T1000 (cell line): ENCODE measurements at places on chromosomes 3 and 15.

DNA sequence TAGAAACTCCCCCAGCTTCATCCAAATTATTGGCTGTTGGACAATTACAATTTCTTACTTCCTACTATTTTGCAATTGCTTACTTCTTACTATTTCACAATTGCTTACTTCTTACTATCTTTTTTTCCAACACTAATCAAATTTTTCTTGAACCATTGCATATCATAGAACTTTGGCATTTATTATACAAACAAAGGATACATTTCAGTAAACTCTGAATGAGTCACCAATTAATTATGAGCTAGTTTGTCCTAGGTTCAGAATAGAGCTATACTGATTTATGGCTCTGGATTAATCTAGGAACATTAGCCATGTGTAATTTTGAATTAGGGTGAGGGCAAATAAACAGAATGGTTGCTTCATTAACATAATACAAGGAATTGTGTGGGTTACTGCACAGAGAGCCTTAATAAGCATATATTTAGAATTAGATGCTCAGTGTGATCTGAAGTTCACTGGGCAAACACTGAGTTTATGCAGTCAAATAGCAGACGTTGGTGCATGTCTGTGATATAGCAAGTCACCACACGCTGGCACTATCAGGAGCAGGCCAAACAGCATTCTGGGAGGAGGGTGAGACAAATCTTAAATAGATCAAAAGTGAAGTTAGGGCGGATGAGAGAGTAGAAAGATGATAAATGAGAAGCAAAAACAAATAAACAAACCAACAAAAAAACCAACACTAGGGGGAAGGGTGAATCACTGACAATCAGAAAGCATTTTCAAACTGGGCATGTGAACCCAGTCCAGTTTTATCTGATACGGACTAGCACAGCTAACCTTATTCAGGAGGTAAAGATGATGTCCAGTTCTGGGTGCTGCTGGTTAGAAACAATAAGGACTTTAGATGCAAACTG is 21.5 kb downstream of the GABRR3 start:
- DNase-seq: peak; percentile 11

DNA sequence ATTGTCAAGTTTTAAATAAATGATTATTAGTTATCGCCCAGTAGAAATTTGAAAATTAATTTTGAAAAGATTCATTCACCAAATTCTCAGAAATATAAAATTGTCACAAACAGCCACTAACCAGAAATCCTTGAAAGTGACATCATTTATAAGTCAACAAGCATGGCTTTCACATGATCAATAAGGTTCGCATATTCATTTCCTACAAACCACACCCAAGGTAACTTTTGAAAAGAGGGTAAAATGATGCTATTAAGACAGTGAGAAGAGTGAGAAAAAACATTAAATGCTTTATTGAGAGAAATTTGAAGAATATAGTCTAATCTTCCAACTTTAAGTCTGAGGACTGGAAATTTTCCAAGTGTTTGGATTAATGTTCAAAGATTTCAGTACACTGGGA is 263.6 kb upstream of the ALCAM start:
- DNase-seq: no peak

- no peak for DNase-seq
These were observed 15.4 kb downstream of the RAF1 start for GRCh38 chr3:12648384-12648959.

GRCh38 chr3:82031596-82031995 is 270.2 kb upstream of the GBE1 start:
- DNase-seq: no peak

DNA sequence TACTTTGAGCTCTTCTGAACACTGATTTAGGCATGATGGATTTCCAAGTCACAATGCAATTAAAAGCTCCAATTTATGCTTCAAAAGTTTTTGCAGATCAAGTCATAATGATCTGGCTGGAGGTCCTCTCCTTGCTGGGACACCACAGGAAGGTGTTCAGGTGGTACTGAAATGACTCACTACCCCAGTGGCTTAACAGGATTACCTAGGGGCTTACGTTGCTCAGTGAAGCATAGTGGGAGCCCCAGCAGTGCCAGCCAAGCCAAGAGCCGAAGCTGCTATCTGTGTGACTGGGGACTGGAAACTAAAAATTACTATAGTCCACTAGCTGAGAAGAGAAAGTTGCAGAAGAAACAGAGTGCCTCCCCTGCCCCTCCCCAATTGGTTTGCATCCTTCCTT is 110.1 kb upstream of the LPP start:
- no peak for DNase-seq

GRCh38 chr3:176566757-176567156 is 630.5 kb downstream of the TBL1XR1 start:
- DNase-seq: no peak

DNA sequence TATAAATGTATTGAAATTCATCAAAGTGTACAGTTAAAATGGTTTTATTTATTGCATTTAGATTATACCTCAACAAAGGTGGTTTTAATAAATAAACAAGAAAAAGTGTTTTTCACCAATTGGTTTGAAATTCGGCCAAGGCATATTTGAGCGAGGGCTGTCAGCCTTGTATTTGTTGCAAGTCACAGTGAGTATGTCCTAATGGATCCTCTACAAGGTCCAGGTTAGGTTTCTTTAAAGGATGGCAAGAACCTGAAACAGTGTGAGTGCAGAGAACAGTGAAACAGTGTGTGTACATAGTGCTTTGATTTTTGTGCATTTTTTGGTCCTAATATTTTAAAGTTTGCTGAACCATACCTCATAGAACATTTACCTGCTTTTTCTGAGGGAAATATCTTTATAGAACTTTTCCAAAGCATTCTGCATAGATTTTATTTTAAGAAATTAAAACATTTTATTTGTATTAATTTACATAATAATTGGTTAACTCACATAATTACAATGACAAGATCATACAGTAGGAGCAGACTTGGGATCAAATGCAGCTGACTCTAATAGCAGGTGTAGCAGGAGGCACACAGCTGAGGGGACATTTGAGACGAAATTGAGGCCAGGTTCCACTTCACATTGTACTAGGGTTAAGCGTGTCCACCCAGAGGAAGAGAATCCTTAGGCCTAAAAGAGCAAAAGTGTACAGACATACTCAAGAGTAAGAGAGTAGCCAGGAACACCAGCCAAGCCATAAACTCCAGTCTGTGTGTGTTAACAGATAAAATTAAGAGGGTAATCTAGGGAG is 428.8 kb upstream of the TPRG1 start:
- no peak for DNase-seq

DNA sequence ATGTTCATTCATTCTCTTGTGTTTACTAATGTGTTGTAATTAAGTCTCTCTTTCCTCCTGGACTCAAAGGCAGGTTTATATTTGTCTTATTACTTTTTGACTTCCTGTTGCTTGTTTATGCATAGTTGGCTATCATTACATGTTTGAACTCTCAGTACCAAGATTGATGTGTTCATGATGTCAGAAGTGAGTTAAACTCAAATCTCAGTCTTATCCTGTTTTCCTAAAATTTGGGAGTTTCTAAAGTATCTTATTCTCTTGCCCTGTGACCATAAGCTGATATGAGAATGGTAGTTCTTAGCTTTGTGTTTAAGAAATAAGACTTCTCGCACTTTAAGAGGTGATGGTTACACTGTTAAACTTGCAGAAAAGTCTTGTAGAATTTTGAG is 5.2 kb downstream of the GLCE start:
- no peak for DNase-seq

DNA sequence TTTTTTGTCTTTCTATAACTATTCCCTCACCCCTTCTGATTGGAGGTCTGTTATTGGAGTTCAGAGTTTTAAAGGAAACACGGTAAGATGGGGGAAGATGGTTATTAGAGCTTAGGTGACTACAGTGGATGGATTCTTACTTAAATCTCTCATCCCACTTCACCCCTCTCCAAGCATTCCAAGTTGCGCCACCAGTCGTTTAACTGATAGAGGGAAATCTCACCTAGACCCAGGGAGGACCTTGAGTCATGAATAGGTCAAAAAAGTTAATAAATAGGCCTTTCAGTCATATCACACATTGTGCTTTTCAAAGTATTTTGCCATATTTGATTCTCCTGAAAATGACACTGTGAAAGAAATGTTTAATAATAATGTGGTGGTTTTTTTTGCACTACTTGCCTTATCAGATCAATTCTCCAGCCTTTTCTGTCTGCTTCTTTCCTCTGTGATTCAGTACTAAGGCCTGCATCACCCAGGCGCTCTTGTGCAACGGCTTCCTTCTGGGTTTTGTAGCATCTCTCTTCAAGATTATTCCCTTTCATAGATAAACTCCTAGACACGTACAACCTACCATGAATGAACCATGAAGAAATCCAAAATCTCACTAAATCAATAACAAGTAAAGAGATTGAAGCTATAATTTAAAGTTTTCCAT is 100.4 kb upstream of the TGFBR2 start:
- no peak for DNase-seq

- DNase-seq: peak; percentile 99
These were observed 78.6 kb downstream of the ABHD5 start for GRCh38 chr3:43769097-43769884.

DNA sequence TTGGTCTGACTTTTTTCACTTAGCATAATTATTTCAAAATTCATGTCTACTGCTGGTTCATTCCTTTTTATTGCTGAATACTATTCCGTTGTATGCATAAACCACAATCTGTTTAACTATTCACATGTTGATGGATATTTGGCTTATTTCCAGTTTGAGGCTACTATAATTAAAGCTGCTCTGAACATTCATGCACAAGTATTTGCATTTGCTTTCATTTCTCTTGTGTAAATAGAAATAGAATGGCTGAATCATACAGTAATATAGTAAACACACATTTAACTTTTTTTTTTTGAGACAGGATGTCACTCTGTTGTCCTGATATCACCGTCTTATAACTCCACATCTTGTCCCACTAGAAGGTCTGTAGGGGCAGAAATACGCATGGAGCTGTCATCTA is 57.3 kb downstream of the NMNAT3 start:
- no peak for DNase-seq

DNA sequence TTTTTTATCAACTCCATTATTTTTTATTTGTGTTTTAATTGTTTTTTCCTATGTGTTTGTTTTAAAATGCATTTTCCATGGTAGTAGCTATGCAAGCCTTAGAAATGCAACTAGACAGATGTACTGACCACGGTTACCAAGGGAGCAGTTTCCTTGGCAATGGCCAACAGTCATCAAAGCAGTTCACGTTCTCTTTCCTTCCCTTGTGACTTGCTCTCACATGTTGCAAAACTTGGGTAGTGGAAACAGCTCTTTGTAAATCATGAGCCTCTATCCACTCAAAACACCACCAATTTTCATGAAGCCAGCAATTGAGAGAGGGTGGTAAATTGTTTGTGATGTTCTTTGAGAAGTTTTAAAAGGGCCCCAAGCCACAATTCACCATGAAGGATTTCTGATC is 499.4 kb upstream of the MDFIC2 start:
- DNase-seq: no peak

DNA sequence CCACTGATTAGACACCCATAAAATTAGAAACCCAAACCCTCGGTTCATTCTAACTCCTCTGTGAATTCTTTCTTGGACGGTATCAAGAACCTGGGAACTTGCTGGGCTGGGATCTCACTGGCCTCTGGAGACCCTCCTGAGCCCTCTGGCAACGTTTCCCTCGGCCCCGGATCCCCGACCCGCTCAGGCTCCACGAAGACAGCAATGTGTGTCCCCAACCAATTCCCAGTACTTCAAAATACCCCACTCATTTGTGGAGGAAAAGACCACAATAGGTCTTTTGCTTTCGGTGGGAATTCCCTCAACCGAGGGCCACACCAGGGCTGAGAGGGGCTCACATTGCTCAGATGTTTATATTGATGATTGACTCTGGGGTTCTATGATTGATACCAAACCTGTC is 117.9 kb upstream of the PRR20G start:
- DNase-seq: no peak

GRCh38 chr15:63211549-63211948 is 22.1 kb downstream of the RAB8B start:
- DNase-seq: no peak

DNA sequence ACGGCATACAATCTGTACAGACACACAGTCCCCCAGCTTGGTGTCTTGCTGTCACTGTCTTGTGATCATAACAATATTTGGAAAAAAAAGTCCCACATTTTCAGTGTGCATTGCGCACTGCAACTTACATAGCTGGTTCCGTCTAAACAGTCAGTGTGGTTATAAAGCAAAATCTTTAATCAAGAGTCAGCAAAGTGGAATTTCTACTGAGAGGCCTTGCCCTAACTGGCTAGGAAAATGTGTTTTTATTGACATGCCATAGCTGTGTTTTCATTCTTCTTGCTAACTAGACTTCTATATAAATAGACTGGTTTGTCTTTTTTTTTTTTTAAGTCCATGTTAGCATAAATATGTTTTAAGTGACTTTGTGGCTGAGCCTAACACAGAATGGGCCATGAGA is 174.8 kb downstream of the POLR2M start:
- DNase-seq: no peak

DNA sequence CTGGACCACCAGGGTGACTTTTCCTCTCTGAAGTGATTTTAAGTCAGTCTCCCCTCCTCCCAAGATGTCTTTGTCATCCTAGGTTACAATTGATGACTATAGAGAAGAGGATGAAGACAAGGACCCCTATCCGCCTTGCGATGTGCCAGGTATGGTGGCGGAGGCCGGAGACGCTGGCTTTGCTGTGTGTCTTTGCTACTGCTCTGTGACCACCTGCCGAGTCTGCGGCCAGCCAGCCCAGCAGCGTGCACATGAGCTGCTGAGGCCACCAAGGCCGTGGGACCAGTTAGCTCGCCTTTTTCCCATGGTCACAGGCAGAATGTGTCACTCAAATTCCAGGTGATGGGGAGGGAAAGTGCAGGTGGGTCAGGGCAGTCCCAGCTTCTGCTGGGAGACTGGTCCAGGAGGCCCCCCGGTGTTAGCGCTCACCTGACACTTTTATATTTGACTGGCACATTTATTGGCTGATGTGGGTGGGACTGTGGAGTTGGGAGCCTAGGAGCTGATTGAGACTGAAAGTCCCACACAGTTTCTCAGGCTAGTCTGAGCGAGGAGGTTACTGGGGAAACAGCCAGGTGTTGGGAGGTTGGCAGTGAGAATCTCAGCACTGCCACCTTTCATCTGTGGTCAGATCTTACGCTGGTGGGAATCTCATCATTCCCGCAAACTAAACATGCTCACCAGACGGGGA is 114.1 kb downstream of the CHDH start:
- no peak for DNase-seq

GRCh38 chr3:101423984-101424888 is 88.8 kb downstream of the SENP7 start:
- no peak for DNase-seq
